ENCODE measurements at places on chromosomes 3 and 15. TPM values are rescaled to one million over a fixed set of nuclear protein-coding genes. Genes with fewer than 3 reads are reported as not detected.

ST8SIA2 gene
- not detected for total RNA-seq

SEMA3G gene
- total RNA-seq = under 0.01 TPM

SOX14 gene
- not detected for total RNA-seq

TMEM158 gene
- 82.2 TPM for total RNA-seq

IL1RAP gene
- total RNA-seq = 7.9 TPM

BCHE gene
- 11.1 TPM for total RNA-seq

GP9 gene
- total RNA-seq = not detected

CA12 gene
- 94.0 TPM for total RNA-seq

SHF gene
- total RNA-seq = 2.5 TPM

B2M gene
- 2,931 TPM for total RNA-seq

SELENOT gene
- 197 TPM for total RNA-seq

SMAD6 gene
- total RNA-seq = 16.6 TPM

ISG20 gene
- total RNA-seq = 4.8 TPM

NECTIN3 gene
- 75.8 TPM for total RNA-seq

NANOGP8 gene
- 0.15 TPM for total RNA-seq

PKM gene
- total RNA-seq = 2,305 TPM

MME gene
- 422 TPM for total RNA-seq

GOLGA6L10 gene
- under 0.01 TPM for total RNA-seq

NR2E3 gene
- not detected for total RNA-seq

A4GNT gene
- not detected for total RNA-seq

PLAAT1 gene
- total RNA-seq = not detected

Measured in smooth muscle cell of trachea (primary cell).